ENCODE measurements at places on chromosomes 7 and 10. TPM values are rescaled to one million over a fixed set of nuclear protein-coding genes. Genes with fewer than 3 reads are reported as not detected.
A peak's percentile ranks its signal among the peaks of the same experiment; 100 is the strongest.

- no peak for DNase-seq
Observed at GRCh38 chr7:111215550-111215949, 124.6 kb downstream of the LRRN3 start.

DNA sequence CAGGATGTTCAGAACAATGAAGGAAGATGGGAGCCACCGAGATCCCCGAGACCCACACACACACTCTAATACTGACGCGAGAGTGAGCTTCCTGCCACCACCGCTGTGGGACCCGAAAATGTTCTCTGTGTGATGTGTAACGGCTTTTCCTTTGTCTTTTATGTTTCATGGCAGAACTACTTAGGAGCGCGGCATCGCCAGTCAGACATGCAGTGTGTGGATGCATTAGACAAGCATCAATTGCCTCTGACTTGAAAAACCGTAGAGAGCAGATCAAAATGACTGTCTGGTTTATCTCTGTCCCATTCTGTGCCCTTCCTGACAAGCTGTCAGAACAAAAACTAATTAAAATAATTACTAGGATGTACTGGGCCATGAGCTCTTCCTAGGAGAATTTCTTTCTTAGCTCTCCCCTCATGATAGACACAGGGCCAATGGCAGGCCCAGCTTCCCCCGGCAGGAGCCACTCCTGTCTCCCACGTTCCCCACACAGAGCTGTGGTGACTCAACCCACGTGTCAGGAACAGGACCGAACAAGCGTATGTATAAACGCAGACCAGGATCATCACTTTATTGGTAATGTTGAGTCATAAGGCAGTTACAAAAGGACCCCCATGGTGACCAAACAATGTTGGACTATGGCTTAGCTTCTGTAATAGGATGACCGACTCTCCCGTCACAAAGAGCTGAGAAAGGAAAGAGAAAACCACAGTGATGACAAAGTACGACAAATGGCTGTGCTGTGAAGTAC, 705.0 kb downstream of the PARD3 start:
- no peak for DNase-seq

DNA sequence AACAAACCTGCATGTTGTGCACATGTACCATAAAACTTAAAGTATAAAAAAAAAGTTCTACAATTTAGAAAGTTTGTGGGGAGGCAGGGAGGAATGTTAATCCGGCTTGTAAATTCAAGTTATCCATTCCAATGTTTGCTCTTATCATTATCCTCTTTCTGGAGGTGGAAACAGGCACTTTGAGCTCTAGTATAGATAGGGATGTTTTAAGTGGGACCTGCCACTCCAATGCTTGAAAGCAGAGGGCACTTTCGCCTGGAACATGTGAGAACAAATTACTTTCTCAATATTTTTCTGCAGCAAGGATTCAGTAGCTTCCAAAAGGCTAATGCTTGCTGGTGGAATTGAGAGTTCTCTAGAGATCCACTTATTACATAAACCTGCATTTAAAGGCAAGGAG, 45.6 kb downstream of the FEZF1 start:
- DNase-seq = no peak

DNA sequence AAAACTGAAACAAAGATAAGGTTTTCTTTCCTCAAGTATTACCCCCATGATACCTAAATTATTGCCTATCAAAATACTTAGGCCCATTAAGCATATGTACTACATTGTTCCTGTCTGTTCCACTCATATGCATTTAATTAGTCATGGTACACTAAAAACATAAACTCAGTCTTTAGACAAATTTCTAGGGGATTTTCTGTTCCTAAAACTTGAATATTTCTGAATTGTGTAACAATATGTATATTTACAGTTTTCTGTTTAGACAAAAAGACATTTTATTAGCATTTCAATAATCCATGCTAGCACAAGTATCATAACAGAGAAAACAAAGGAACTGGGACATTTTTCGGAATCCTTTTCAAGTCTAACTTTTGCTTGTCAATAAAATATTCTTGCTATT, 234.2 kb downstream of the CRPPA start:
- DNase-seq = no peak

GRCh38 chr10:42987575-42987974, 89.3 kb upstream of the RET start:
- no peak for DNase-seq

- no peak for DNase-seq
Observed at GRCh38 chr10:119461380-119461779, 81.1 kb downstream of the RGS10 start.

DNA sequence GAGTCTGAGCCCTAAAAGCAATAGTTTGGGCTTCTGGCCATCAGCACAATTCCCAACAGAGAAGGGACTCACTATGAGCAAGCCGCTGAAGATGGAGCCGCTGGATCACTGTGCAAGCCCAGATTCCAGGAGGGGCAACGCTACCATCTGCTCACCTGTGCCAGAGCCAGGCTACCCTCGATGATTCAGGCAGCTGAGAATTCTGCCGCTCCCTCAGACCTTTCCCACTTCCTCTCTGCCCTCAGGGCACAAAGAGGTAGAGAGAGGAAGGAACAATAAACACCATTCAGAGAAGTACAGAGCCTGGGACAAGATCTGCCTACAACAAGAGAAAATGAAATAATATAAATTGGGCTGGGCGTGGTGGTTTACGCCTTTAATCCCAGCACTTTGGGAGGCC, 98.1 kb downstream of the MYOF start:
- no peak for DNase-seq

GRCh38 chr10:81405399-81405798, 469.6 kb upstream of the NRG3 start:
- DNase-seq = no peak

DNA sequence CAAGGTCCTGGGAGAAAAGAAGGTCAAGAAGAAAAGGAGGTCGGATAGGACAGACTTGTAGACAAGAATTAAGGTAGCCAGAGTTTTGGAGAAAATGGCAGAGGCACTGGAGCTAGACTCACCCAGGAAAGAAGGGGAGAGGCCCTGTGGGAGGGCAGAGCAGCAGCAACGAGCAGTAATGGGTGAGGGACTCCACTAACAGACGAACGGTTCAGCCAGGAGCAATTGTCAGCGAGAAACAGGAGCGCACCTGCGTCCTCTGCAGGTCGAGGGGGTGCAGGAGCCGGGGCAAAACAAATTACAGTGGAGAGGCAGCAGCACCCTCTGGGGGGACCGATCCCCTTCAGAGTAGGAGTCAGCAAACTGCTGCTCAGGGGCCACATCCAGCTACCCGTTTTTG, 18.5 kb upstream of the IGFBP3 start:
- no peak for DNase-seq

Gene TECPR1
- total RNA-seq = 63.7 TPM

GRCh38 chr10:56240471-56240870, 120.6 kb downstream of the ZWINT start:
- no peak for DNase-seq

DNA sequence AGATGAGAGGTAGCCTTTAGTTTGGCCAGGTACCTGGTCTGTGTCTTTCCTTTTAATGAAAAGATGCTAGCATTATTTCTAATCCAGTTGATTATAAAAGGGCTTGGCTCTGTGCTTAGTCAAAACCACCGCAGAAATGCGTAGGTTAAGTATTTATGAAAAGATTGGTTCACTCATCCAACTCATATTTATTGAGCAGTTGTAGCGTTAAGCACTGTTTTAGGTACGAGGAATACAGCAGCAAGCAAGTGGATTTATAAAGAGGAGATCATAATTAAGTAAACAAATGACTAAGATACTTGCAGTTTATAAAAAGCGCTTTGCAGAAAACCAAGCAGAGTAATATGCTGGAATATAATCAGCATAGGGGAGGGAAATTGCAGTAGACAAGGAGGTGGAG, 129.8 kb downstream of the PPP1R17 start:
- no peak for DNase-seq

DNA sequence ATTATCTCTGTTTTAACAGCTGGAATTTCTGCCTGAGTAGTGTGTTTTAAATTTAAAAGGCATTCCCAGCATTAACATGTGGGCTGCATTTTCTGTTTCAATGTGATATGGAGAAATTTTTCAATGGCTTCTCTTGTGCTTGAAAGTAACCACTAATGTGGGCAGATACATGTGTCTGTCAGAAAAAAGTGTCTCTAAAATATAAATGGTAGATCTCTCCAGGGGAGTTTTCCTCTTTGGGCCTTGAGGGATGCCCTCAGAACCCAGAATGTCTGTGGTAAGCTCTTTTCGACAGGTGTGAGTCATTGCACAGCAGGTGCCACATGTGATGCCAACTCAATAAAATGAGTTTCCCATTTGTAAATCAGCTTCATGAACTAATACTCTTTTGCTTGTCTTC, 221.1 kb downstream of the SEMA3E start:
- DNase-seq = no peak

Gene GDF10
- total RNA-seq = not detected

GRCh38 chr10:78974617-78975317, 94.0 kb upstream of the ZMIZ1 start:
- no peak for DNase-seq

- DNase-seq = no peak
Observed at GRCh38 chr10:128912568-128913311, 554.3 kb upstream of the MGMT start.

DNA sequence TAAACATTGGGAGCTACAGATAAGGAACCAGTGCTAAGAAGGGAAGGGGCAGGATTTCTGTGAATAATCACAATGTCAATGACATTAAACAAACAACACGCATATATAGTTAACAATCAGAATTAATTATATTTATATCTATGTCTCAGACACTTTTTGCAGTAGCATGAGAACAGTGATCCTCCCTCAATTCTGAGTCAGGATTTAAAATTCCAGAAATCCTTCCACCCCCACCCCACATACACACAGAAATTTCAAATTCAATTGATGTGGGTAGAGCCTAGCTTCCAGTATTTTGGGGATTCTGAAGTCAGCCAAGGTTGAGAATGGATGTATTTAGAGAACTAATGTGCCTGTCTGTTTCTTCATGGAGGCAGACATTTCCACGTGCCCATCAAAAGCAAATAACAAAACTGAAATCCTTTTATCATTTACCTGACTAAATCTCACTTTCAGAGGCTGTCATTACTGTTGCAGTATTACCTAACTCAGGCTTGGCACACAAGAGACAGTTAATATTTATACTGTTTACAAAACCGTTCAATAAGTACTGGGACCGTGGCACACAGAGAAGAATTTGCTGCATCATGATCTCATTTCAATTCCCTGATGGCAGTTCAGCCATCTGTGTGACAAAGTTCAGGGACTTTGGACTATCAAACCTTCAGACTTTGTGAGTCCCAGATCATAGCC, 116.6 kb upstream of the PALS2 start:
- no peak for DNase-seq

- DNase-seq = no peak
Observed at GRCh38 chr10:112352044-112352443, 21.9 kb upstream of the ACSL5 start.

DNA sequence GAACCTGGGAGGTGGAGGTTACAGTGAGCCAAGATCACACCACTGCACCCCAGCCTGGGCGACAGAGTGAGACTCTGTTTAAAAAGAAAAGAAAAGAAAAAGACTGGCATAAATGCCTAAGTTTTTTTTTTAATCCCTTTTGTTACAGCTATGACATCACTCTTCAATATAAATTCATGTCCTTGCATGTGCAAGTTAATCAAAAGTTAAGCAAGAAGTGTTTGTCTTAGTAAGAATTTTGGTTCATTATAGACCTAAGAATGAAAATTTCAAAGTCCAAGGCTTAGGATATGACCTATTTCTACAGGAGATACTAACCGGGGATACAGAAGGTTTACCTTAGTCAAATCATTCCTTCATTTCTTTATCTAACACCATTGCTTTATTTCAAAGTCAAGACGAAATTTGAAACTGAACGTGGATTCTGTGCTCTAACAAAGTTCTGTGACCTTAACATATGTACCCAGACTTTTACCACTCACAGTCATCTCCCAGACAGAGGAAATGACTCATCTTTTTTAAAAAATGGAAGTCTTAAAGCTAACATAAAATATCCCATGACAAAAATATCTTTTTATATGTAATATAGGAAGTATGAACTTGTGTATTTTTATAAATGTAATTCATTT, 29.3 kb upstream of the ITGB8 start:
- peak; percentile 74 for DNase-seq

Gene KLHDC10
- 25.0 TPM for total RNA-seq

Gene CYP2C19
- not detected for total RNA-seq

- no peak for DNase-seq
Observed at GRCh38 chr10:11256896-11257295, 239.2 kb downstream of the CELF2 start.

GRCh38 chr7:131483586-131483985, 72.8 kb downstream of the PODXL start:
- no peak for DNase-seq

GRCh38 chr10:116201011-116201410, 72.0 kb downstream of the GFRA1 start:
- no peak for DNase-seq

- no peak for DNase-seq
Observed at GRCh38 chr10:92857904-92858514, 9.7 kb downstream of the EXOC6 start.

- no peak for DNase-seq
Observed at GRCh38 chr7:16734148-16734726, 19.3 kb upstream of the TSPAN13 start.

Gene FAM25C
- not detected for total RNA-seq

DNA sequence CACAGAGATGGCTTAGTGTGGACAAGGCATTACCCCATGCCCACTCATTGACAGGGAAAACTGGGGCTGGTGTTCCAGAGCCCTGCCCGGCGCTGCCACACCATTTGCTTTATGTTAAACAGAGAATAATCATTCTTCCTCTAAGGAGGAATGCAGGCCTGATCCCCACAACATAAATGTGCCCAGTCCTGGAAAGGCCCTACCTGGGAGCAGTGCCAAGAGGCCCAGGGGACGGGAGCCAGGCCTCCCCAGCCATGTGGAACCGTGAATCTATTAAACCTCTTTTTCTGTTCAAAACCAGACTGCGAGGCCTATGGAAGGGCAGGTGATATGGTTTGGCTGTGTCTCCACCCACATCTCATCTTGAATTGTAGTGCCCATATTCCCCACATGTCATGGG, 264.1 kb downstream of the GRID1 start:
- DNase-seq = no peak

GRCh38 chr7:70408891-70409290, 723.1 kb upstream of the GALNT17 start:
- DNase-seq = no peak

Gene CYP3A7
- not detected for total RNA-seq

DNA sequence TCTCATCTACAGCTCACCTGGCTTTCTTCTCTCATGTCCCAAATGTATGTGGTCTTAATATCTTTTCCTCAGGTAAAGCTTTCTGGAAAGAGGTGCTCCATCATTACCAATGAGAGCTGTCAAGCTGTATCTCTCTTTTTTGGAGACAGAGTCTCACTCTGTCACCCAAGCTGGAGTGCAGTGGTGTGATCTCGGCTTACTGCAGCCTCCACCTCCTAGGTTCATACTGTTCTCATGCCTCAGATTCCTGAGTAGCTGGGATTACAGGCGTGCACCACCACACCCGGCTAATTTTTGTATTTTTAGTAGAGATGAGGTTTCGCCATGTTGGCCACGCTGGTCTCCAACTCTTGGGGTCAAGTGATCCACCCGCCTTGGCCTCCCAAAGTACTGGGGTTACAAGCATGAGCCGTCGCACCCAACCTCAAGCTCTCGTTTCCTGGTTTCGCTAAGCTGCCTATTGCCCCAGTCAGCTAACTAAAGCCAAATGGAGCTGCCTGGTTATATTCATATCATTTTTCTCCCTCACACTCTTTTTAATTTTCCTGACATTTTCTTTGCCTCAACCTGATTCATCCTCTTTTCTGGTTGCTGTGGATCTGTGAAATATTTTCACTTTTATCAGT, 60.5 kb downstream of the SUFU start:
- DNase-seq = no peak

All from dermis microvascular lymphatic vessel endothelial cell (primary cell).